ENCODE measurements at places on chromosomes 1 and 21.

- DNase-seq = no peak
Measured at GRCh38 chr1:77536813-77537212, 145.6 kb downstream of the ZZZ3 start.

GRCh38 chr1:171422511-171422910 is 62.8 kb upstream of the PRRC2C start:
- DNase-seq = no peak

- DNase-seq = no peak
Measured at GRCh38 chr21:15445327-15445726, 284.5 kb upstream of the USP25 start.

- DNase-seq = peak; percentile 91
Measured at GRCh38 chr1:19209990-19210771, at the start of gene UBR4. Gene UBR4 (minus strand): TSS chr1:19210266. CDS start chr1:19210248, 18 bp downstream.

- DNase-seq = no peak
Measured at GRCh38 chr1:232940262-232940661, 10.1 kb upstream of the NTPCR start.

- DNase-seq = peak; percentile 18
Measured at GRCh38 chr1:19799230-19800075, at the start of gene TMCO4. Gene TMCO4 (minus strand): TSS chr1:19799916. CDS start chr1:19780758, 19,158 bp downstream.

- no peak for DNase-seq
Measured at GRCh38 chr1:244214009-244214967, 163.2 kb downstream of the ZBTB18 start.

DNA sequence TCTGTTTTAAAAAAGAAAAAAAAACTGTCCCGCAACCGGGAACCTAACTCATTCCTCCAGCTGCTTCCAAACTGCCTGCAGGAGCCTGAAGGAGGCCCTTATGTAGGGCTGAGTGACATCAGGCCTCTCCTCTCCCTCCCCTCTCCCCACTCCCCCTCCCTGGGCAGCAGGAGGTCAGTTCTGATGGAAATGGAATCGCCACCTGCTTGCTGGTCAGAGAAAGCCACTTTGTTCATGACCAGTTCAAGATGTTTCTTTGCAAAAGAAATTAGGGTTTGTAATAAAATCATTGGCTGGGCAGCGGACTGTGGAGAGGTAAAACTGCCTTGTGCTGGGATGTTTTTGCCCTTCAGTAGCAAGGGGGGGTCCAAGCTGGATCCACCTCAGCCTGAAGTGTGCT is at the start of gene MAP1LC3C:
TSS of gene MAP1LC3C (minus strand) at position 73 of the 400 bp plus-strand sequence. CDS start 90 bp downstream, outside the sequence.
- DNase-seq = no peak

- DNase-seq = no peak
Measured at GRCh38 chr1:214107322-214108096, 119.7 kb downstream of the PROX1 start.

All from stimulated activated CD8-positive, alpha-beta memory T cell treated with anti-CD3 and anti-CD28 coated beads, Interleukin-7, amount 100 ng/mL, for 24 hours (primary cell).